RPMI8226 (cell line): ENCODE measurements at places on chromosomes 16 and 17.

- DNase-seq: peak; percentile 43
Observed at GRCh38 chr16:35636480-35637230, 2177.2 kb downstream of the TP53TG3F start.

GRCh38 chr16:31351246-31351941 lies 3.6 kb upstream of the ITGAX start:
- no peak for DNase-seq

GRCh38 chr17:39576187-39576586 lies 31.5 kb downstream of the NEUROD2 start:
- DNase-seq: peak; percentile 36

DNA sequence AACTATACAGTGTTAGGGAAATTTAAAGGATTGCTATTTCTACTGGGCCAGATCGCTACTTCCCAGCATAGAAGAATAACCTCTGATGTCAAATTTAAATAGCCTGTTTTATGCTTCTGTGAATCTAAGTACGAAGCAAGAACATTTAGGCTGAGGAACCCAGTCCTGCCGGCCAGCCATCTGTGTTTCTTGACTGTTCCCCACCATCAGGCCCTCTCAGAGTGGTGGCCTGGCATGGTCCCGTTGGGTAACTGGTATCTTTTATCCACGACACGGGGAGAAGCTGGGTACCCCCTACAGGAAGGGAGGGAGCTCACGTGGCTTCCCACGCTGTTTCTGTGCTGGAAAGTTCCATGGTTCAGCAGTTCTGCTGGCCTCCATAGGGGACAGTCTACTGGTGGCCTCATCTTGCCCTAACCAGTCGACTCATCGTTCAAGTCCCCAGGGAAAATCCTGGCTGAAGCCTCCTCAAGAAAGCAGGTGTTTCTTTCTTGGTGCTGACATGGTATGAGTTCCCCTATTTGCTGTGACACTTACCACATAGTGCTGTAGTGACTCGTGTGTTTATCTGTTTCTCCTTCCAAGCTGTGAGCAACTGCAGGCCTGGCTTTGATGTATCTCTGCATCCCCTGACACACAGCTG lies 201.7 kb upstream of the NLRP1 start:
- no peak for DNase-seq

GRCh38 chr17:4446326-4447071 lies 12.8 kb downstream of the SPNS3 start:
- DNase-seq: no peak

GRCh38 chr16:76932541-76933211 lies 258.3 kb upstream of the MON1B start:
- no peak for DNase-seq

- DNase-seq: peak; percentile 86
Observed at GRCh38 chr16:88289968-88290401, 92.8 kb upstream of the ZNF469 start.

DNA sequence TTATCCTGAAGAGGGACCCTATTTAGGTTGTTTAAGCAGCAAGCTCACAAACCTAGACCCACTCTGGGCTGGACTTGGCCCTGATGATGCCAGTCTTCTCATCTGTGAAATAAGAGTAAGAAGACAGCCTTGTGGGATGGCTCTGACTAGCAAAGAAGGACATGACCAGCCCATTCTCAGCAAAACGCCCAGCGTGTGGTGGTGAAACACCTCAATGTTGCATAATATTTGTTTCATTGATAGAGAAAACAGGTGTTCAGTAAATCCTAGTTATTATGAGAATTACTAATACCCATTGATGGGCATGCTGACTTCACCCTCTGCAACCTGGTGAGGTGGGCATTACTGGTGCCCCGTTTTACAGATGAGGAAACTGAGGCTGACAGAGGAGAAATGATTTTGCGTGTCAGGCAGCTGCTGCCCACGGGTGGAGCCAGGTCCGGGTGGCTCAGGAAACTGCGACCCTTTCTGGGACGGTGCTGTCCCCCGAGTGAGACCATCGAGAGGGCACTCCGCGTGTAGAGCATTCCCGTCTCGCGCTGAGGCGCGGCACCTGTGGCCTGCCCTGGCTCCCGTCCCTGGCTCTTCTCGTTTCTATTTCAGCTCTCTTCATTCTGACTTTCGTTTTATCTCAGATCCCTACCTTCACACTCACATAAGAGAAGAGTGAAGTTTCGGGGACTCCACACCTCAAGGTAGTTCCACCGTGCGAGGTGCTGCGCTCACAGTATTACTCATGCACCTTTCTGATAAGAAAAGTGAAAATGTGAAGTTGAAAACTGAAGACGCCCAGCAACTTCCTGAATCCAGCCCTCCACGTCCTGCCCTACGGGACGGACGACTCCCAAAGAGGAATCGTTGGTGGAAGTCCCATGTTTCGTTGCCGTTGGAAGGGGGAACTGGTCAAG lies 48.5 kb downstream of the IRF8 start:
- DNase-seq: peak; percentile 79

DNA sequence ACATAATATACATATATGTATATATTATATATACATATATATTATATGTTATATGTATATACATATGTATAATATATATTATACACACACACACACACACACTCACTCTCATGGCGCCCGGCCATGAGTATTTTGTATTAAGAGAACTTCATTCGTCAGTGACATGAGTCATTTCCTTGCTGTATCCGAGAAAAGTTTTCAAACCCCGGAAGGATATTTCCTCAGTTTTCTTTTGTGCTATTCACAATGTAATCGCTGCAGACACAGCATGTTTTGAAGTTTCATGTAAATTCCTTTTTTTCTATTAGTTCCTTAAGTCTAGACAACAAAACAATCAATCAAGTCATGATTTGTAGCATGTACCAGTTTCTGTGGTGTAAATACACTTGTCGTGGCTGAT lies 33.3 kb downstream of the OR1D5 start:
- no peak for DNase-seq

- DNase-seq: no peak
Observed at GRCh38 chr16:4353675-4354074, 2.6 kb upstream of the PAM16 start.

DNA sequence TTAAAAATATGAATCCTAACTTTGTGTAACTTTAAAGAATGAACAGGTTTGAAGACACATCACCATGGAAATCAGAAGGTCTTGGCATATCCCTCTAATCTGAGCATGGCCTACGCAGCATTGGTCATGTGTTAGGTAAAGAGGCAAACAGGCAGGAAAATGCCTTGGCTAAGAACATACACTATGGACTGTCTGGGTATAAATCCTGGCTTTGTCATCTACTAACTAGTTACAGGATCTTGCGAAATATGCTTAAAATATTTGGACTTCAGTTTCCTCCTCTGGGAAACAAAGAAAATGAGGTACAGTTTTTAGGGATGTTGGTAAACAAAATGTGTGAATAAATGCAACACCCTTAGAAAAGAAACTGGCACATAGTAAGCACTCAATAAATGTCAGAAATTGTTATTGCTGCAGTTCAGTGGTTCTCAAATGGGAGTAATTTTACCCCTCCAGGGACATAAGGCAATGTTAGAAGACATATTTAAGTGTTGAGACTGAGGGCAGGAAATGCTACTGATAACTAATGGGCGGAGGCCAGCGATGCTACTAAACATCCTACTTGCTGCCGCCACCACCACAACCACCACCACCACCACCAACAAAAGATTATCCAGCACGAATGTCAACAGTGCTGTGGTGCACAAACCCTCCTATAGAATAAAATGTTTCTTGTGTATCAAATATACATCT lies 770.8 kb upstream of the SOX9 start:
- no peak for DNase-seq

DNA sequence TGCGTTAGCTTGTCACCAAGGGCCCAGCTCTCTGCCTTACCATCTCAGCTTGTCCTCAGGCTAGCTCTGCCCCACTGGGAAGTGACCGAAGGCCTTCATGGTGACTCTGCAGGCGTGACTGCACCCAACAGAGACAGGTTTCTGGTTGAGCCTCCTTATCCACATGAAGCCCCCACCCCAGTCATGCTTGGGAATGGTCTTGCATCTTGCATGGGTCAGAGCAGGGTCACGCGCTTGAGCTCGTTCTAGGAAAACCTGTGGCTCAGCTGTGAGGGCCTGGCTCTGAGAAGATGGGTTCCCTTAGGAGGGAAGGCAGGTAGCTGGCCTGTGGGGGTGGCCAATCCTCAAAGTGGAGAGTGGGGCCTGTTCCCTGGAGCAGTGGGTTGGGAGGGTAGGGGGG lies 122.8 kb downstream of the BANP start:
- no peak for DNase-seq

DNA sequence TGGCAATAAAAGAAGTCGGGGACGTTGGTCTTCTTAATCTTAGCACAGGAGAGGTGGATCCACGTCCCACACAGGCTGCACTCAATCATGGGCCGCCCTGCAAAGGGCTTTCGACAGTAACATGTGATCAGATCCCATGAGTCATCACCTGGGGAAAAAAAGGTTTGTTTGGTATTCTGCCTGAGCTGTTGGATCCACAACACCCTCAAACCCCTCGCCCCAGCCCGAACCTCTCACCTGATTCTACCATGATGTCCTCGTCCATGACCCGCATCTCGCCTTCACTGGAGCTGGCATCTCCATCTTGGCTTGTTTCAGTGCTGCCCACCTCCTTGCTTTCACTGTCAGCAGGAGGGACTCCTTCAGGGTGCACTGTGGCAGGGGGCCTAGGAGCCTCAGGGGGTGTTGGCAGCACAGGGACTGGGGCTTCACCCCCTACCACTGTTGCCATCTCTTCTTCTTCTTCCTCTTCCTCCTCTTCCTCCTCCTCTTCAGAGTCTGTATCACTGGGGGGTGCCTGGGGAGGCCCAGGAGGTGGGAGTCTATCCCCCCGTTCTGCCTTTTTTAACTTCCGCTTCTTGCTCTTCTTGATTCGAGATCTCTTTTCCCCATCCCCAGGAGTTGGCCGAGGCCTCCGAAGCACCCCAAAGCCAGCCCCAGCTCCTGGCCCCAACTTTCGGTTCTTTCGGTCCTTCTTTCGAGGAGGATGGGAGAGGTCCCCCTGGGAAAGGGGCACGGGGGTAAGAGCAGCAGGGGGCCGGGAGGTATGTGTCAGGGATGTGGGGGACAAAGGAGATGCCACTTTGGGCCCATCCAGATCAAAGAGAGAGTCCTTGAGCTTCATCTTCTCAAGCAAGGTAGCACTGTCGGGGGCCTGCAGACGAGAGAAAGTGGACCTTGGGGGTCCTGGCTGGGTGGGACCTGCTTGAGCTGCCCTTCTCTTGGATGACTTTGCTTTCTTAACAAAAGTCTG lies 1.7 kb upstream of the DVL2 start:
- DNase-seq: no peak

DNA sequence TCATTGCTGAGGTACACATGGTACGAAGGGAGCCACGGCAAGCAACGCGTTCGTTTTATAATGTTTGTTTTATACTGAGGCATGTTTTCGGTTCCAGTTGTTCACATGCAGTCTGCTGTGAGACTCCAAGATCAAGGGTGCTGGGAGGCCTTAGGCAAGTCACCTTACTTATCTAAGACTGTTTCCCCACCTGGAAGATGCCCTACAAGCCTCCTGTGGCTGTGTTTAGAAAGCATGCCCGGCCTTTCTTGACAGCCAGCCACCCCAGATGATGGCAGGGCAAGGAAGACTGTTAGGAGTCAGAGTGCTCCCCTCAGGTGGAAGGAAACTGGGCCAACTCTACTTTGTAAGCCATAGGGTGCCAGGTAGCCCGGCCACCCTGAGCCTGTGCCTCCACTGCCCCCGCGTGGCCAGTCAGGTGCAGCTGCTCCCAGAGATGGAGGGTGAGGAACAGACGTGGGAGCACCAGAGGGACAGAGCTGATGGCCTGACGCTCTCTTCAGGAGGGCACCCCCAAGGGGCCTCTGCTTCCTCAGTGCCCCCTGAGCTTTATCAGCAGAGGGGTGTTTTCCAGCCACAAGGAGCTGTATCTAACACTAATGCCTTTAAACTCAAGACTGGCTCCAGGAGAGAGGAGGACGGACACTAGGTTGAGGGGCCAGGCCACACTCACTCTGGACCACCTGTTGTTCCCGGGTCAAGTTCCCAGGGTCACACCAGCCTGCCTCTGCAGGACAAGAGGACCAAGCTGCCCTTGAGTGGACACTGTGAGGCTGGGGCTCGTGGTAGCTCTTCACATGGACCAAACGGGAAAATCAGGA lies 5.4 kb downstream of the NAT9 start:
- peak; percentile 75 for DNase-seq
